ENCODE measurements at places on chromosomes 7 and 10. TPM values are rescaled to one million over a fixed set of nuclear protein-coding genes. Genes with fewer than 3 reads are reported as not detected.

The AUTS2 gene
- total RNA-seq = 4.6 TPM

The MRM2 gene
- 11.8 TPM for total RNA-seq

The HOXA10 gene
- under 0.01 TPM for total RNA-seq

The TMEM209 gene
- total RNA-seq = 7.8 TPM

The TET1 gene
- 3.4 TPM for total RNA-seq

The RBM28 gene
- 17.6 TPM for total RNA-seq

The PNLIPRP2 gene
- total RNA-seq = not detected

The UCMA gene
- total RNA-seq = not detected

The COPG2 gene
- 29.8 TPM for total RNA-seq

The HDAC9 gene
- total RNA-seq = 21.5 TPM

The LRIT1 gene
- not detected for total RNA-seq

The GPR15LG gene
- not detected for total RNA-seq

The OGDHL gene
- total RNA-seq = 0.26 TPM

The DDIT4 gene
- 110 TPM for total RNA-seq

The LEP gene
- total RNA-seq = not detected

The CPN1 gene
- total RNA-seq = not detected

The UPK3B gene
- total RNA-seq = 0.19 TPM
